ENCODE measurements at places on chromosomes 2 and 18.

- no peak for DNase-seq
Measured at GRCh38 chr18:5571666-5572065, 27.9 kb upstream of the EPB41L3 start.

- peak; percentile 85 for DNase-seq
Measured at GRCh38 chr2:96353606-96354101, 18.1 kb downstream of the NCAPH start.

DNA sequence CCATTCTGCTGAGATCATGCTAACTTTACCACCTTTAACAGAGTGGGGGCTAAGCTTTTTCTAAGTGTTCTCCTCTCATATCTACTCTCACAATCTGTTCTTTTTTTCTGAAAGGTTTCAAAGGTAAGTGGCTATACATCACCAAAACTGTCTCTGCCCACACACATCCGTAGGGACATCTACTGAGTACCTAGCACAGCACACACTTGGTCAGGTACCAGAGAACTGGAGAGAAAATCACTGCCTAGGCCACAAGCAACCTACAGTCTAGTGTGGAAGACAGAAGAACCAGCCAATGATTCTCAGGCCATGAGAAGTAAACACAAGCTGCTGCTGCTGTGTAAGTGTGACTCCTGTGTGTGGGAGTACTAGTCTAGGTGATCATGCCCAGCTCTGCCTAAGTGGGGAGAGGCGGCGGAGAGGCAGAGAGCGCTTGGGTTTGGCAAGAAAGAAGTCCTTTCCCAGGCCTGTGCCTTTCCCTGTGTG lies 176.1 kb upstream of the ZFP36L2 start:
- no peak for DNase-seq

GRCh38 chr2:128817813-128818212 lies 499.1 kb upstream of the HS6ST1 start:
- no peak for DNase-seq

DNA sequence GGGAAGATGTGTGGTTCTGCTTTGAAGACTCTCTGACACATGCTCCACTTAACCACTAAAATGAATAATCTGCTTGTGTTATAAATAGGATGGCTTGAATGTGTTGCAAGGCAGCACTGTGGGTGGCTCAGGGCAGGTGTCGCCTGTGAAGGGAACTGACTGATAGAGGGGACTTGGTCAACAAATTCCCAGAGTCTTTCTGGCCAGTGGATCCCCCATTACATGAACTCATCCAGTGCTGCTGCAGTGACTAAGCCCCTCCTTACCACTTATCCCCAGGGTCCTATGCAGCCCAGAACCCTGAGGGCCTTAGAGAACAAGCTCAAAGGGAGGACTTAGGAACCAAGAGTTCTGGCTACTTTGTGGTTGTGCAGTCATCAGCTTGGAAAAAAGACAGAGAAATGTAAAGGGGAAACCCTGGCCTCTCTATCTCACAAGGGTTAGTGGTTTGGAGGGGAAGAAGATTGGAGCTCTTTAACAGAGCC lies 226.2 kb upstream of the TNP1 start:
- DNase-seq, result no peak

- DNase-seq, result no peak
Measured at GRCh38 chr2:140185076-140185475, 1404.9 kb upstream of the NXPH2 start.

DNA sequence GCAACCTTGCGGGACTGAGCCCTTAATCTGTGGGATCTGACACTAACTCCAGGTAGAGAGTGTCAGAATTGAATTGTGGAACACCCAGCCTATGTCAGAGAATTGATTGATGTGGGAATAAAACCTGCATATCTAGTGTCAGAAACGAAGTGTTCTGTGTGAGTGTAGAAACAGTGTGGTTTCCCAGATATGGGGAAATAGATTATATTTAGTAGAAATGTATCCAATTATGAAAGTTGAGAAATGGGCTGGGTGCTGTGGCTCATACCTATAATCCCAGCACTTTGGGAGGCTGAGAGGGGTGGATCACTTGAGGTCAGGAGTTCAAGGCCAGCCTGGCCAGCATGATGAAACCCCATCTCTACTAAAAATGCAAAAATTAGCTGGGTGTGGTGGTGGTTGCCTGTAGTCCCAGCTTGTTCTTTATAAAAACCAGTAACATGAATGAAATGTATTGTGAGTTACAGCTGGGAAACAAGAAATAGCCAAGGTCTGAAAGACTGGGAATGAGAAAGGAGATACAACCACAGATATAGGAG lies 4.3 kb upstream of the TP53I3 start:
- no peak for DNase-seq

- no peak for DNase-seq
Measured at GRCh38 chr2:219508971-219509779, 5.1 kb upstream of the ASIC4 start.

DNA sequence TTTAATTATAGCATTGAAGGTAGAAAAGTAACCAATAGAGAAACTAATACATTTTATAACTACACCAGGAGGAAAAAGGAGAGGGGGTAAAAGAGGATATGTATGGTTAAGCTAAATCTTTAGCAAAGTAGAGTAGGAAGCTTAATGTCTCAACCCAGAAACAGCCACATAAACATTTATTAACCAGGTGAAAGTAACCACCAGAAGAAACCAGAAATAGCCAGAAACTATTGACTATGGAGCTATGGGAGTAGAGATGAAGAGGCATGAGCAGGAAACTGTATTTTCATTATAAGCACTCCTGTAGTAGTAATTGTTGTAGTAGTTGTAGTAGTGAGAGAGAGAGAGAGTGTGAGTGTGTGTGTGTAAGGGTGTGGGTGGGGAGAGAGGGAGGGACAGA lies 617.5 kb upstream of the CHAC2 start:
- DNase-seq, result no peak

GRCh38 chr2:60296219-60296955 lies 257.1 kb downstream of the BCL11A start:
- DNase-seq, result no peak

DNA sequence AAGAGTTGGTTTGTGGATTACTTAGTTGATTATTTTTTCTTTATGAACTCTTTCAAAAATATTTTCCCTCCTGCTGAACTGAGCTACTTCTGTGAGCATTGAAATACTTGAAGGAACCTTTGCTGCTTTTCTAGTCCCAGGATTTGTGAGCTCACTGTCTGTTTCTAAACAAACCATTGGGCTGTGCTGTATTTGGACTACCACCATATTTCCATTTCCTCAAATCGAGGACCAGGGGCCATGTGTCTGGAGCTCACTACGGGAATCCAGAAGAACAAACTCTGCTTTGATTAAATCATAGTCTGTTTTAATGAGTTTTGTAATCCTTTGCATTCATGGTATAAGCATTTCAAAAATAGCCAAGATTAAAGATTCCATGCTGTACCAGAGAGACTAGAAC lies 1.3 kb downstream of the MRPL33 start:
- no peak for DNase-seq

- no peak for DNase-seq
Measured at GRCh38 chr2:235088496-235088921, 136.7 kb downstream of the SH3BP4 start.

DNA sequence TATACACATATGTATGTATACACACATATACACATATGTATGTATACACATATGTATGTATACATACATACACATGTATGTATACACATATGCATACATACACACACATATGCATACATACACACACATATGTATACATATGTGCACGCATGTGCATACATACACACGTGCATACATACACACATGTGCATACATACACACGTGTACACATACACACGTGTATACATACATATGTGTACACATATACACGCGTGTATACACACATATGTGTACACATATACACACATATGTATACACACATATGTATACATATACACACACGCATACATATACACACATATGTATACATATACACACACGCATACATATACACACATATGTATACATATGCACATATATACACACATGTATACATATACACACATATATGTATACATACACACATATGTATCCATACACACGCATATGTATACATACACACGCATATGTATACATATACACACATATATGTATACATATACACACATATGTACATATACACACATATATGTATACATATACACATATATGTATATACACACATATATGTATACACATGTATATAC lies 21.5 kb downstream of the NABP1 start:
- DNase-seq, result no peak

GRCh38 chr2:237910576-237911362 lies 51.3 kb downstream of the RAMP1 start:
- DNase-seq, result no peak

GRCh38 chr18:75211953-75212750 lies 1.6 kb downstream of the TSHZ1 start:
- DNase-seq, result no peak

All from stromal cell of bone marrow (primary cell).